H54 (cell line): ENCODE measurements at places on chromosomes 2 and 18.
A peak's percentile ranks its signal among the peaks of the same experiment; 100 is the strongest.

- no peak for DNase-seq
Observed at GRCh38 chr18:45984546-45985235, 17.6 kb upstream of the EPG5 start.

- DNase-seq = no peak
Observed at GRCh38 chr2:97715951-97716694, 2.7 kb downstream of the ZAP70 start.

DNA sequence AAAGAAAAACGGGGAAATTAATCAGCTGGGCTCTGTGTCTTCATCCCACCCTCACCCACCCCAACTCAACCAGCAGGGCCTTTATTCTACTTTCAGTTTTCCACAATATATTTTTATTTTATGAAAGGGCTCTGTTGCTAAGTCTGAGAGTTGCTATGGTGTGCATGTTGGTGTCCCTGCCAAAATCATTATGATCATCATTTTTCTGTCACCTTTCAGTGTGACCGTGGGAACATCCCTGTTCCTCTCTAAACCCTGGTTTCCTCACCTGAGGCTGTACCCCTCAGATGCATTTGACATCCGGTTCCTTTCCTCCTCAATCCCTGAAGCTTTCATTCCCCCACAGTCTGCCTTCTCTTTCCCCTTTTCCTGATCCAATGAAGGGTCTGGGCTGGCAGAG, 180.5 kb downstream of the ZFP36L2 start:
- no peak for DNase-seq

DNA sequence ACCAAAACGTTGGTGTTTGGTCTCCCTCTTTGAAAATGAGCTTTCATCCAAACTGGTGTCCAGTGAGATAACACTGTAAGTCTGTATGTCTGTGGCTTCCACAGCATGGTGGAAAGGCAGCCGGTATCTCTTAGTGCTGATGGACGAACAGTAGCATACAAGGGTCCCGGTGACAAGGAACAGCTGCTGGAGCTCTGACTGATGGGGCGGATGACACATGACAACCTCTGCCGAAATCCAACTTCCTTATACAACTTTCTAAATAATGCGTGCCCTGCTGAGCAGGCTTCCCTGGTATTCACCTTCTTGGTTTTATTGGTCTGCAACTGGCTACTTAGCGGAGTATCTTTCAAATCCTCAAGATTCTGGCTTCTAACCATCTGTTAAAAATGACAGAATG, 216.2 kb downstream of the SRBD1 start:
- DNase-seq = no peak

DNA sequence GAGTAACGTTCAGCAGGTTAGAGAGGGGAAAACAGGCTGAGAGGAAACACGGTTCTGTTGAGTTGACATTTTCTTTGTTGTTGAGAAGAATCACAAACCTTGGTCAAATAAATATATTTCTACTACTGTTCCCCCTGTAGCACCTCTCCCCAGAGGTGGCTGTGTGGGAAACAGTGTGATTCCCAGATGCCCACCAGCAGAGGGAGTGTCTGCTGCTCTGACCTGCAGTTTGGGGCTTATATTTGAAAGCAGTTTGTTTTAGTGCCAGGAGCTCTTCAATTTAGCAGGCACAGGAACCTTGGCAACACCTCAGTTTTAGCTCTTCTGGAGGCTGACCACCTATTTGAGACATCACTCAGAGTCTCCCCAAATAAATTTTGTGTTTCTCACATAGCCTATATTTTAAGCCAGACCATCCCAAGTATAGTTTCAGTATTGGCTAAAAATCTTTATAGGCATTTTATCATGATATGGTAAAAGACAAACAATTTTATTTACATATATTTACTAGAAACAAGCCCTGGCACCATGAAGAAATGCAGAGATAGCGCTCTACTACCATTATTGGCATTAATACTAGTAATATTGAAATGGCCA, 75.7 kb downstream of the PIK3C3 start:
- no peak for DNase-seq

GRCh38 chr2:203804070-203804469, 63.5 kb upstream of the CTLA4 start:
- peak; percentile 46 for DNase-seq

- no peak for DNase-seq
Observed at GRCh38 chr18:76461692-76462325, 33.2 kb downstream of the ZNF516 start.

DNA sequence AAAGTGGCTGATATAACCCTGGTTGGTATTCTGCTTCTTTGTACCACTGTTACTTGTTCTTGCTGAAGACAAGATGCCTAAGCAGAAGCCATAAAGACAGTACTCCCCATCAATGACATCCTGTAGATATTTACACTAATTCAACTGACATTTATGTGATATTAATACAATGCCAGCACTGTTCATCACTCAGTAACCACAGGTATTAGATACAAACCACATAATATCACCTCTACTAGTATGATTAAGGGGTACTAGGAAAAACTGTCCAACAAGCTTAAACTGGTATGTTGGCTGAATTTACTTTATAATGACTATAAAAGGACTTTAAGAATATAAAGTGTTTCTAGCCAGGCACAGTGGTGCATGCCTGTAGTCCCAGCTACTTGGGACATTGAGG, 65.8 kb downstream of the RTN4 start:
- DNase-seq = no peak

DNA sequence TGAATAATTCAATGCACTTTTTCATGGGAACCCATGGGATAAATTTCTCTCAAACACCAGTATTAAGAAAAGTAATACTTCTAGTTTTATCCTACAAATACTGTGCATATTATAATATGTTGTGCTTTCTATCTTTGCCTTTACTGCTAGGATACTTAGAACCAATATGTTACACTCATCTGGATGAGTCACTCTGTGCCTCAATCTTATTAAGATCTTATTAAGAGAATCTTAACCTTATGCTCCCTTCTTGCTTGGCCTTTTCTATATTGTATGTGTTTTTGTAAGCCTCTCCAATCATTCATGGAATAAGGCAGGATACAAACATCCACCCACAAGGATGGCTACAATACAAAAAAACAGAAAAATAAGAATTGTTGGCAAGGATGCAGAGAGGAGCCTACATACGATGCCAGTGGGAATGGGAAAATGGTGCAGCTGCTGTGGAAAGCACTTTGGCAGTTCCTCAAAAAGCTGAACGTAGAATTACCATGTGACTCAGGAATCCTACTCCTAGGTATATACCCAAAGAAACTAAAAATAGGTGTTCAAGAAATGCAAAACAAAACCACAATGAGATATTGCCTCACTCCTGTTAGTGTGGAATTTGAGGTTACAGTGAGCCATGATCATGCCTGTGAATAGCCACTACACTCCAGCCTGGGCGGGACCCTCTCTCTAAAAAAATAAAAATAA, 10.7 kb upstream of the TWSG1 start:
- no peak for DNase-seq

DNA sequence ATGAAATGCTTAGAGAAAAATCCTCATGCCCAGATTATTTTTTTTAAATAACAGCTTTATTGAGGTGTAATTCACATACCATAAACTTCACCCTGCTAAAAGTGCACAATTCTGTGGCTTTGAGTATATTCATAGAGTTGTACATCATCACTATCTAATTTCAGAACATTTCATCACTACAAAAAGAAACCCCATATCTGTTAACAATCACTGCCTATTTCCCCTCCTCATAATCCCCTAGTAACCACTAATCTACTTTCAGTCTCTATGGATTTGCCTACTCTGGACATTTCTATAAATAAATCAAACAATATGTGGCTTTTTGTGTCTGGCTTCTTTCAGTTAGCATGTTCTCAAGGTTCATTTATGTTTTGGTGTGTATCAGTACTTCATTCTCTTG, 51.4 kb downstream of the OSBPL1A start:
- no peak for DNase-seq

DNA sequence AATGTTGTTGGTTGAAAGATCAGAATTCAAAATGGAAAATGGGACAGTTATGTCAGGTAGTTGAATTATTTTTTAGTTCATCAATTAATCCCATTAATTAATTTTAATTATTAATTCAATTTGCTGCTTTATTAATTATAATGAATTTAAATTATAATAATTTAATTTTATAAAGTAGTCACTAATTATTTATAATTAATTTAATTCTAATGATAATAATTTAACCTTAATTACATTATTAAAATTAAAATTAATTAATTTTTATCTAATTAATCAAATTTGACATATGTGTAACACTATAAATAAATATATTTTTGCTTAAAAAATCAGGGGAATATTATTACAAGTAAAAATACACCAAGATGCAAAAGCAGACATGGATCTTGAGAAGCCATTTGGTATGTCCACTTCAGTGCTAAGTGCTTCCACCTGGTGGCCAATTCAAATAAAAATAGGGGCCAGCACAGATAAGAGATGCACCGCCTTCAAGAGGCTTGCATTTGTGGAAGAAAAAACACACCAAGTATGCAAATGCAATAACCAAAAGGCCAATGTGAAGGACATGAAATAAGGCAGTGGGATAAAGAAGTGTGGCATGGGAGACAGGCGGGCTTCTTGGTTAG, 73.2 kb downstream of the MBP start:
- DNase-seq = no peak

DNA sequence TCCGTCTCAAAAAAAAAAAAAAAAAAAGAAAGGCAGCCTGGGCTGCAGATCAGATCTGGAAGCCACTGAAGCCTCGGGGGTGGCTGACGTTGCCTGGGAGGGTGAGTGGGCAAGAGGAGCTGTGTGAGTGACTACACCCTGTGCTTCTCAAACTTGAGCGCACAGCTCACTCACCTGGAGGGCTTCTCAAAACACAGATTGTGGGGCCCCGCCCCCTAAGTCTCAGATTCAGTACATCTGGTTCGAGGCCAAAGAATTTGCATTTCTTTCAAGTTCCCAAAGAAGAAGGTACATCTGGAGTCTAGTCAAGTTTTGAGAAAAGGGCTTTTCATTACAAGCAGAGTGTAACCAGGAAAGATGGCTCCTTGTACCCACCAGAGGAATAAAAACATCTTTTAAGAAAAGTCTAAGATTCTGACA, 97.7 kb upstream of the CAB39 start:
- DNase-seq = no peak

DNA sequence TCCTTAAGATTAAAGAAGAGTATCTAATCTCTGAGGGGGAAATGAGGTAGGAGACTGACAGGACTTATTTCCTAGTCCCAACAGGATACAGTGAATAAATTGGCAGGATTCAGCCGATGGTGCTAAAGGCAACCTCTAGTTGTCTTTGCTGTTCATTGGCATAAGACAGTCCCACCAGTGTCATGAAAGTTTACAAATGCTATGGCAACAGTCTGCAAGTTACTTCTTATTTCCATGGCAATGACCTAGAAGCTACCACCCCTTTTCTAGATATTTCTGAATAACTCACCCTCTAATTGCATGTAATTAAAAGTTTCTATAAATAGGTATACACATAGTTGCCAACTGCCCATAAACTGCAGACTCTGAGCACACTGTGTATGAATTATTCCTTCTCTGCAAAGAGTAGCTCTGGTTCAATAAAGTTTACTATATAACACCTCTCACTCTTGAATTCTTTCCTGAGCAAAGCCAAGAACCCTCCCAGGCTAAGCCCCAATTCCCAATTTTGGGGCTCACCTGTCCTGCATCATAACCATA, 172.7 kb upstream of the LRATD1 start:
- no peak for DNase-seq

DNA sequence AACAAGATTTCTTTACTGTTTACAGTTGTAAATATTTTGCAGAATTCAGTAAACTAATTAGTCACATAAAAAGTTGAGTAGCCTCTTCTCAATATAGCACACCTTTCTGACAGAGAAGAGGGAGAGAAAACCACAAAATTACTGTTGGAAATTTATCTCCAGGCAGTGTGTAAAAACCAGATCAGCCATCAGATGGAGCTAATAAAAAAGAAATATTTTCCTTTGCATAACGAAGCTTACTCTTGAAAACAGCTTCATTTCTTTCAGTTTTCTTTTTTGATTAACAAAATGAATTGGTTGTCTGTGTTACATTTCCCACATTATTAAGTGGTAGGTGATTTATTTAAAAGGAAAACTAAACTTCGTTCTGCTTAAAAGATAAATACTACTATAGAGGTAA, 259.3 kb upstream of the KCNJ3 start:
- no peak for DNase-seq

DNA sequence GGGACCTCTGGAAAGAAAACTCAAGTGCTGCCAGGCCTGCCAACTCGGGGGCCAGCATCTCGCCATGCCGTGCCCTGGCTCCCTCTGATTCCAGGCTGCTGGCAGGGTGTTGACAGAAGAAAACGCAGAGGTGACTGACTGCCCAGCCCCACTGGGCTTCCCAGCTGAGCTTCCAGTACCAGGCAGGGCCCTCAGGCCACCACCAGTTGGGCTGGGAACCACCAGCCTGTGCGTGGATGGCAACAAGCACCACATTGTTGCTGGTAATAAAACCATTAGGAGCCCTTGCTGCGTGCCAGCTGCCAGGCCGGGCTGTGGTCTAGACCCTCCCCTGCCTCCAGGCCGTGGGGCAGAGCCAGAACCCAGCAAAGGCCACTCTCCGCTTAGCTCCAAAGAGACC, 9.2 kb downstream of the DNMT3A start:
- no peak for DNase-seq

DNA sequence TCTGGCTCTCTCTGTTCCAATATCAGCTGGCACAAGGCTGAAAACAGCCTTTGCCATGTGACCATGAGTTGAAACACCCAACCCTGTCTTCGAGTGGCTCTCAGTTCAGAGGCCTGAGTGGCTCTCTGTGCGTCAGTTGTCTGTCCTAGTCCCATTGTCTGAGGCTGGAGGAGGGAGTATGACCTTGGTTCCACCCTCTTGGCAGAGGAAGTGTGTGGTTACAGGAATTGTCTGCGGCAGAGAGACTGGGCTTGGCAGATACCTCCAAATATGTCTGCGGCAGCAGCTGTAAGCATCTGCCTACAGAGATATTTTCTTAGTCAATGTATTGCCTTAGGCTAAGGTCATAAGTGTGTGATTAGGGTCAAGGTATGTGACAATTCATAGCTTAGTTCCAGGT, 32.6 kb downstream of the CNGA3 start:
- DNase-seq = no peak

GRCh38 chr2:43305012-43305411, 78.6 kb upstream of the ZFP36L2 start:
- DNase-seq = no peak

DNA sequence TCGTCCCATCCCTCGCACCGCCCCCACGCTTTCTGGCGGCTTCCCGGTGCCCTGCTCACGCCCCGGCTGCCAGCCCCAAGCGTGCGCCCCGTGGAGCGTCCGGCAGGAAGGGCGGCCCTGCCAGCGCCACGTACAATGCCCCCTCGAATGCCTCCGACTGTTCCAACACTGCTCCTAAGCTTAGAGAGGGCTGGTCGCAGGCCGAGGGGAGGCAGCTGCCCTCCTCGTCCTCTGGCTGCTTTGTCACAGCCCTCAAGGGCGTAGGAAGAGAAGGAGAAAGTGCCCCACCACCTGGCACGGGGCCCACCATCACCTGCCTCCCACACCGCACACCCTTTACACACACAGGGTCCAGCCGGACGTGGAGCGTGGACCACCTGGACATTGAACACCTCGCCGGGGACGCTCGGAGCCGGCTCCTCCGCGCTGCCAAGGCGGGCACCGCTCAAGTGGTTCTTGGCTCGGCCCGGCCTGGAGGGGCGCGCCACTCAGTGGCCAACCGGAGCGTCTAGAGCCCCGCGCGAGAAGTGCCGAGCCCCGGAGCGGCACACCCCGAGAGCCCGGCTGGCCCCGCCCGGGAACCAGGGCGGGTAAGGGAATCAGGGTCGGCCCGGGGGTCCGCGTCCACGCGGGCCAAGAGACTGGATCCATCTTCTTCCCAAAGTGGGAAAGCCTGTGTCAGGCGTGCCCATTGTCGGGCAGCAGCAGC, 830 bp downstream of the DNER start:
- DNase-seq = peak; percentile 70

GRCh38 chr2:134460583-134460998, 206.7 kb downstream of the MGAT5 start:
- peak; percentile 61 for DNase-seq
